ENCODE measurements at places on chromosomes 3 and 15. TPM values are rescaled to one million over a fixed set of nuclear protein-coding genes. Genes with fewer than 3 reads are reported as not detected.

The SLC51A gene
- not detected for total RNA-seq

DNA sequence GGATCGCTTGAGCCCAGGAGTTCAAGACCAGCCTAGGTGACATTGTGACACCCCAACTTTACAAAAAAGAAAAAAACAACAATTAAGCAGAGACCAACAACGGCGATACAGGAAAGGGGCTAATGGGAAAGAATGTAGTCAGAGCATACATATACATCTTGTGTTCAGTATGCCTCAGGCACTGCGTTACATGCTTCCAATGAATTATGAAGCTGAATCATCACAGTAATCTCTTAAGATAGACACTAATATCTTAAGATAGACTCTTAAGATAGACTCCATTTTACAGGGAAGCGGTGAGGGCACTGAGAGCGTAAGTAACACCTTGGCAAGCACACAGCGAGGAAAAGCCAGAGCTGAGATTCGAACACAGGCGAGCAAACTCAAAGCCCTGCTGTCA lies 6.1 kb upstream of the LDHAL6B start:
- DNase-seq, result no peak

GRCh38 chr3:98892263-98892662 lies 9.2 kb downstream of the DCBLD2 start:
- DNase-seq, result no peak

- DNase-seq, result peak; percentile 3
Measured at GRCh38 chr15:63238796-63239195, 38.6 kb upstream of the APH1B start.

The SOX2 gene
- total RNA-seq, result 0.07 TPM

The PRR20G gene
- total RNA-seq, result not detected

DNA sequence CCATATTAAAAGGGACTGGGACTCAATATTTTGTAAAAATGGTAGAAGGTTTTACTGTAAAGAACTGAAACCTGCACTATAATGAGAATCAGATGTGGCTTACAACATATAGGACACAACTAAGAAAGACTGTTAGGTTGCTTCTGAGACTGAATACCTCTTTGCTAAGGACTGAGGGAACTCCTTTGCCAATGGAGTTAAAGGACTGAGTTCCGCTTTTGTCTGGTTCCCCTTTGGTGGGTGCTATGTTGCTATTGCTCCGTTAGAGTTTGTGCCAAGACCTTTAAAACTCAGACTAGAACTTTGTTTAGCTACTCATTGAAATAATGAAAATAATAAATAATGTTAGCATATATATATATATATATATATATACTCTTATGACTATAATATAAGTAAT lies 147.8 kb upstream of the KCNMB2 start:
- DNase-seq, result no peak

GRCh38 chr3:127728417-127729015 lies 55.8 kb downstream of the ABTB1 start:
- no peak for DNase-seq

Data from activated T-helper 1 cell treated with anti-CD3 and anti-CD28 coated beads, Interleukin-12 subunit alpha, Interleukin-12 subunit beta, Interleukin-2, Interleukin-4 antibody, amounts not matched to agents 30 ng/mL and 10 ng/mL and 1 ng/mL, durations not matched to agents 14 hours and 24 hours and 36 hours (primary cell).